ENCODE measurements at places on chromosomes 3 and 15.

DNA sequence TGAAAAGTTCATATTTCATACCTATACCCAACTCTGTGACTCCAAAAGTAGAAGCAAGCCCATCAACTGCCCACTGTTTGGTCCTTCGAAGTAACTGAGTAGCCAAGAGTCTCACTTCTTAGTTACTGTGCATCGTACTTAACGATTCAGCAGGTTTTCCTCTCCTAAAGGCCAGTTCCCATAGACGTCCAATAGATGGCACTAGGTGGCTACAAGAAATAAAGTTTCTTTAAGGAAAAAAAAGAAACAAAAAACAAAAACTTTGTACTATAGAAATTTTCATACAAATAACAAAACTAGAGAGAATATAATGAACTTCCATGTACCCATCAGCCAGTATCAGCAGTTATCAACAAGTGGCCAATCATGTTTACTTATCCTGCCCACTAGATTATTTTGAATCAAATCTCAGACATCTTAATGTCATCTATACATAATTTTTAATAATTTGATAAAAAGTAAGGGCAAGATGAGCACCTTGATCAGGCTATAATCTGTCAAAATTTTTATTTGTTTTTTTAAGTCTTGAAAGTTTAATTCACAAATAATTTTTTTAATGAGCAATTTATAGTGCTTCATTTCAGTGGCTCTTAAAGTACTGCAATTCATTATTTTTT lies 63.8 kb upstream of the ACP3 start:
- peak; percentile 30 for DNase-seq

DNA sequence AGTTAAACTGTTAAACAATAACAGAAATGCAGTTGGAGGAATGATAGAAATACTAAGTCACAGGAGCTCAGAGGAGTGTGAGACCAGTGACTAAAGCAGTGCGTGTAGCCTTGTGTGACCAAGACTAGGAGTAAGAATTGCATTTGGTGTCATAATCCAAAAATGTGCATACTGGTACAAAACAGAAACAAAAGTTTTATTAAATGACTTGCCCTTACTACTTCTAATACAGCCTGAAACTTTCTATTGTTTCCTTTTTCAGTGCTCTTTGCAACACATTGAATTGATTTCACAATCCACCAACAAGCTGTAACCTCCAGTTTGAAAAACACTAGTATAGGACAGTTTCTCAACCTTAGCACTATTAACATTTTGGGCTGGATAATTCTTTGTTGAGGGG lies 17.1 kb downstream of the SNX1 start:
- DNase-seq, result no peak

DNA sequence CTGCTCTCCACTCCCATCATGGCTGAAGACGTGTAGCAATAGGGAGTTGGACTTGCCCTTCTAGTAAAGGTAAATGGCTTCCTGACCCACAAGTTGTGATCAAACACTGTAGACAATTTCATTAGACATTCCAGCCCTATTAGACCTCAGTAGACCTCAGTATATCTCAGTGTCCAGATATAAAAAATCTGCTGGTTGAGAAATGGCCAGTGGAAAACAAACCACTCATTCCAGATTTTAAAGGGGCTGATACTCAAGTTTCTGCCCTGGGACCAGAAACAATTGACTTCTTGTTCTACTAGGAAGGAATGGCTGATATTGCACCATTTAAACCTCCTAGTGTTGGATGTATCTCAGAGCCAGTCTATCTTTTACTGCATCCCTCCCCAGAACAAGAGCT lies 613.2 kb downstream of the PDCD6IP start:
- DNase-seq, result no peak

DNA sequence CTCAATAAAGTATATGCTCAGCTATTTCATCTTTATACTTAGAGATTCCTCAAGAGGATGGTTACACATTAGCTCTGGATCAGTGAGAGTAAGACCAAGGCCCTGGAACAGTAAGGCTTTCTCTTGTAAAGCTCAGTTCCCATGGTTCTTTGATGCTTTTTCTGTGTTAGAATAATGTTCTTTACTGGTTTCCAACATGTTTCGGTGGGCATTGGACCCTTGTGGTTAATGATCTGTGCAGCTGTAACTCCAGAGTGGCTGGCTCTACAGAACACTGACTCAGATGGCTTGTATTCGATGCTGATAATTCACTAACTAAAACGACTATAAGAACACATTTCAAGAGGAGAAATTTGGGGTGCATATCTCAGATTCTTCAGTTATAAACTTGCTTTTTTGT lies 114.7 kb downstream of the AKAP13 start:
- no peak for DNase-seq

- DNase-seq, result no peak
Measured at GRCh38 chr3:14950274-14950673, 2.9 kb downstream of the NR2C2 start.

DNA sequence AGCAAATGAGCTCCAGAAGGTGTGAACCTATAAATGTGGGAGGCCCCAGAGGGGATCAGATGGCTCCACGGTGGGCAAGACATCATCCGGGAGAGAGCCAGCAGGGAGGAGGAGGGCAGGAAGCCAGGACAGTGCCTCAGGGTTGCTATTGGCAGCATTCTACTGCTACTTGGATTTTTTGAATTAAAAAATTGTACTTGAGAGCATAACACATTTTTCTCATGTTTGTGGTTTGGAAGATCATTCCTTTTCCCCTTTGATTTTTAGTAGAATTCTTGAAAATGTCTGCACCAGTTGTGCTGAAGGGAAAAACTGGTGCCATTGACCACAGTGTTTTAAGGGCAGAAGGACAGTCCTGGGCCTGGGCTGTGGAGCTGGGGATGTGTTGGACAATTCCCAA lies 59.2 kb downstream of the LYZL4 start:
- DNase-seq, result no peak

DNA sequence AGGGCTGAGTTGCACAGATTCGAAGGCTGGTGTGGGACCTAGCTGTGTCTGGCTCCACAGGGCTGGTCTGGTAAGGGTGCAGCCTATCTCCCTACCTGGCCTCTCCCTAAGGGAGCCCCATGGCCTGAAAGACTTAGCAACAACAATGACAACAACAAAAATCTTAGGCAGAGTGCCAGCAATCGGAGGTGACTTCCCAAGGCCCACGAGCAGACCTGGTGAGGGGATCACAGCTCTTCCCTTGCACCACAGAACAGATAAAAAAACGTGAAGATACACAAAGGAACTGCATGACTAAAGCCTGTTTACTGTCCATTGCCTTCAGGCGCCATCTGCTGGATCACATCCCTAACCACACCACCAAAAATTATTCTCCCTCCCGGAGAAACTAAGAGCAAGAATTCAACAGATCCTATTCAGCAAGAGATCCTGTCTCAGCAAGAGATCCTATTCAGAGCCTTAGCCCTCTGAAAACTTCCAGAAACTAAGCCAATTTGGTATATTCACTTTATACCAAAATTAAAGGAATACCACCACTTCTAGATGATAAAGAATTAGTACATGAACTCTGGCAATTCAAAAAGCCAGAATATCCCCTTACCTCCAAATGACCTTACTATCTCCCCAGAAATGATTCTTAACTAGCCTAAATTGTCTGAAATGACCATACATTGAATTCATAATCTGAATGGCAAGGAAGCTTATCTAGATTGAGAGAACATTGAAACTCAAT lies 24.1 kb upstream of the OR5K4 start:
- DNase-seq, result peak; percentile 16

- DNase-seq, result no peak
Measured at GRCh38 chr3:37255990-37256308, 81.6 kb upstream of the LRRFIP2 start.

- no peak for DNase-seq
Measured at GRCh38 chr15:58669108-58669507, 80.4 kb downstream of the ADAM10 start.

- no peak for DNase-seq
Measured at GRCh38 chr15:34078900-34079299, 22.8 kb downstream of the EMC7 start.

GRCh38 chr3:125585595-125586223 lies 9.6 kb downstream of the OSBPL11 start:
- DNase-seq, result peak; percentile 63

- no peak for DNase-seq
Measured at GRCh38 chr3:183324083-183324482, 71.0 kb downstream of the B3GNT5 start.

- no peak for DNase-seq
Measured at GRCh38 chr15:27623149-27623548, 476.0 kb downstream of the OCA2 start.

GRCh38 chr3:112109322-112109721 lies 23.1 kb downstream of the C3orf52 start:
- peak; percentile 71 for DNase-seq

DNA sequence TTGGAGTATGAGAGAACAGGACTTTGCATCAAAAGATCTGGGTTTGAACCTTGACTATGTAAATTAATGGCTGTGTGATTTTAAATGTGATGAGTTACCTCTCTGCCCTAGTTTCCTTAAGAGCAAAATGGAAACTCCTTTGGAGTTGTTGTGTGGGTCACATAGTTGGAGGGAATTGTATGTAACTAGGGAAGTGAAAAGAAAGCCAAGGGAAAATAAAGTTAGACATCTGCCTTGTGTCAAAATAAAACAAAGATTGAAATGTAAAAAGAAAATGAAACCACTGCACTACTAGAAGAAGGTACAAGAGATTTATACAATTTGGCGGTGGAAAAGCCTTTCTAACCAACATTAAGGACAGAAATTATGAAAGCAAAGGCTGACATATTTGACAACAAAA lies 1.7 kb upstream of the EHD4 start:
- DNase-seq, result no peak

- no peak for DNase-seq
Measured at GRCh38 chr15:60070838-60071493, 66.9 kb downstream of the FOXB1 start.

GRCh38 chr15:32956006-32956405 lies 238.2 kb downstream of the GREM1 start:
- DNase-seq, result peak; percentile 49

DNA sequence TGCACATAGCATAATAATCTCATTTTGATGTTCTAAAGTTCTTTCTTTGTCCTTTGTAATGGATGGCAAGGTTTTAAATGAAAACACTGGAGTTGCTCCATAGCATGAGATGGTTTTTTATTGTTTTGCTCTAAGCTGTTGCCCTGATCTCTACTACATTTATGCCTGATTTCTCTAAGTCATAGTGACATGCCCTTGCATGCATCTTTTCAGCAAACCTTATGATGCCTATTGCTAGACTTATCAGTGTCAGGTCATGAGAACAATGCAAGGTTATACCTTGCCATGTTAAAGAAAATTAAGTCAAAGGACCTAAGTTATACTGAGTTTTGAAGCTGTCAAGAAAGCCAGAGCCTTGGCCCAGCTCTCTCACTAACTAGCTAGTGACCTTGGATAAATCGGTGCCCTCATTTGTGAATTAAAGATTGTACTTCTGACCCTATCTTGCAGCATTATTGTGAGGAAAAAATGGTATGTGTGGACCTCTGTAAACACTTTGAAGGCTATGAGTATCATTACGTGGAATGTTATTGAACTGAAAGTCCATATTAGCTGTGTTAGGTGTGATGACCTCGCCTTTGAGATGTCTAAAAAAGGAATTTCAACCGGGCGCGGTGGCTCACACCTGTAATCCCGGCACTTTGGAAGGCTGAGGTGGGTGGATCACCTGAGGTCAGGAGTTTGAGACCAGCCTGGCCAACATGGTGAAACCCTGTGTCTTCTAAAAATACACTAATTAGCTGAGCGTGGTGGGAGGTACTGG lies 256.4 kb upstream of the UBE2E1 start:
- no peak for DNase-seq

- no peak for DNase-seq
Measured at GRCh38 chr15:30033763-30034162, 49.0 kb upstream of the GOLGA8J start.

- DNase-seq, result no peak
Measured at GRCh38 chr15:43095243-43095642, 10.6 kb downstream of the UBR1 start.

- no peak for DNase-seq
Measured at GRCh38 chr15:67820992-67821783, 4.1 kb upstream of the SKOR1 start.

GRCh38 chr15:40252141-40252437 lies 13.2 kb downstream of the PAK6 start:
- no peak for DNase-seq

DNA sequence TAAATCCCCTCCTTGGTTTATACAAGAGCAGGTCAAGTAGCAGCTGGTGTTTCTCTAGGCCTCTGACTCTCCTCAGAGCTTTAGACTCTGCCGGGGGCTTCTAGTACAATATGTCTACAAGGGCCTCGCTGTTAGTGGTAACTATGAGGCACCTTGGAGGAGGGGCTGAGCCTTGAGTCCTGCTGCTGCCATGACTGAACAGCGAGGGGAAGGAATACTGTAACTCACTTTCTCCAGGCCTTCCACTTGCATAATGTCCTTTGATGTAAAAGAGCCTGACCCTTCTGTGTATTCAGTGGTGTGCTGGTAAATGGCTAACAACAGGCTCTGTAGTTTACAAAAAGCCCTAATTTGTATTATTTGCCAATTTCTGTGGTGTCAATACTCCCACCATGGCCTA lies 27.8 kb downstream of the DRD3 start:
- DNase-seq, result no peak

GRCh38 chr3:127786353-127787070 lies 35.8 kb downstream of the MGLL start:
- DNase-seq, result peak; percentile 87

DNA sequence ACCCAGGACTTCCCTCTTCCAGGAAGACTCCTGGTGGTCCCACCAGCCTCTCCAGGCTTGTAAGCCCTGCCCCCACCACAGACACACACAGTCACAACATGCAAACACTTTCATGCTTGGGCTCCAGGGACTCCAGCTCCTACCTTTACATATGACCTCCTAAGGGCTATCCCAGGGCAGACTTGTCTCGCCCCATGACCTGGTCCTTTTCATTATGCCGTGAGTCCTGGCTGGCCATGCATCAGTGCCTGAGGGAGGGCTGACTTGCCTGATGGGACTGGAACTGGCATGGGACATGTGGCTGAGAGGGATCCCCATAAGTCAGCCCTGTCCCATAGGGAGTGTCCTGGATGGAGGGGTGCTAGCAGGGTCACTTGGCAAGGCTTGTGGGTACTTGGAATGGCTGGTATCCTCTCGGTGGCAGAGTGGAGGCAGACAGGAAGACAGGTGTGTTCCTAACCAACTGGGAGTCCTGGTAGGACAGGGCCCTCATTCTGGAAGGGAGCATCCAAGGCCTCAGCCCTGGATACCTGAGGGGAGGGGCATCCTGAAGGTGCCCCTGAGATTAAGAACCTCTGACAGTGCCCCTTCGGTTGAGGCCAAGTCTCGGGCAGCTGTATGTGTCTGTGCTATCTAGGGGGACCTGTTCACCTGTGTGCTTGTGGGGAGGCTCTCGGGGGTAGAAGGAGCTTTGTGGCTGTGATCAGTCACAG lies 540 bp upstream of the HHATL start:
- DNase-seq, result no peak

Data from COR-L47 (cell line).